ENCODE measurements at places on chromosomes 7 and 10.

DNA sequence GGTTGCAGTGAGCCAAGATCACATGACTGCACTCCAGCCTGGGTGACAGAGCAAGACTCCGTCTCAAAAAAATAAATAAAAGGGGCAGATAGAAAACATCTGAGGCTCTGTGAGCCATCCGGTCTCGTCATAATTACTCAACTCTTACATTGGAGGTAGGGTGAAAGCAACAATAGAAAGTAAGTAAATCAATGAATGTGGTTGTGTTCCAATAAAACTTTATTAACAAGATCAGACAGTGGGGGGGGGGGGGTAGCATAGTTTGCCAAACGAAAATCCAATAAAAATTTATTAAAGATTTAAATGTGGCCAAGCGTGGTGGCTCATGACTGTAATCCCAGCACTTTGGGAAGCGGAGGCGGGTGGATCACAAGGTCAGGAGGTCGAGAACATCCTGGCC lies 2.8 kb upstream of the ZFAND4 start:
- DNase-seq: no peak

- DNase-seq: no peak
Measured at GRCh38 chr7:45972629-45973312, 51.7 kb upstream of the IGFBP3 start.

DNA sequence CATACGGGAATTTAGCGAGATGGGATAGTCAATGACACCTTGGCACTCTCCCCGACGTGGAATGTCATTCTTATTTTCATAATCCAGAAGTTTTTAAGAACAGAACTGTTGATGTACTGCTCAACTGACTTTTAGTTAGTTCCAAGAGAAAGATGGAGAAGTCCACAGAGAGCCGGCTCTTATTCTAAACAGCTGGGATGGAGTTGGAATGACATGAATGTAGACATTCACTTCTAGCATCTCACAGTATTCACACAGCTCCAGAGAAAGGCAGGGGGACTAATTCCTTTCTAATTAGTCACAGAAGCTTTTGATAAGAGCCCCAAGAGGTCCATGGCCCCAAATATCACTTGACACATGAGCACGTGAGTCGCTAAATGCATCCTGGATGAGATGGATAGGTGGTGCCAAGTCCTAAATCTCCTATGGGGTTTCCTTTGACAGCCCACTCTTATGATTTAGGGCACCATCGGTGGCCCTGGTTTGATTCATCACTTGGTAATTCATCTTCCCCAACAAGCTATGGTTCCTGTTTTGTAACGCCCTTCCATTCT lies 420.3 kb upstream of the AUTS2 start:
- DNase-seq: no peak

DNA sequence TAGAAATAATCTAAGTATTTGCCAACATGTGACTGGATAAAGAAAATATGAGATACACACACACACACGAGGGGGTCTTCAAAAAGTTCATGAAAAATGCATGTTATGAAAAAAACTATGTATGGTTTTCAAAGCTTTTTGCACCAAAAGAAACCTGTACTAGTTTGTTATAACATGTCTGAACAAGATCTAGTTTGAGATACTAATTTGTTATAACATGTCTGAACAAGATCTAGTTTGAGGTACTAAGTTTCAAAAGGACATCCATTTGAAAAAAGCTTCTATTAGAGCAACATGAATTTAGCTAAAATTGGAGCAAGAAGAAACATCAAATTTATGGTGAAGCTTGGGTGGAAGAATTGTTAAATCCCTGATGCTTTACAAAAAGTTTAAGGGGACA lies 19.8 kb upstream of the ADRA2A start:
- DNase-seq: no peak

DNA sequence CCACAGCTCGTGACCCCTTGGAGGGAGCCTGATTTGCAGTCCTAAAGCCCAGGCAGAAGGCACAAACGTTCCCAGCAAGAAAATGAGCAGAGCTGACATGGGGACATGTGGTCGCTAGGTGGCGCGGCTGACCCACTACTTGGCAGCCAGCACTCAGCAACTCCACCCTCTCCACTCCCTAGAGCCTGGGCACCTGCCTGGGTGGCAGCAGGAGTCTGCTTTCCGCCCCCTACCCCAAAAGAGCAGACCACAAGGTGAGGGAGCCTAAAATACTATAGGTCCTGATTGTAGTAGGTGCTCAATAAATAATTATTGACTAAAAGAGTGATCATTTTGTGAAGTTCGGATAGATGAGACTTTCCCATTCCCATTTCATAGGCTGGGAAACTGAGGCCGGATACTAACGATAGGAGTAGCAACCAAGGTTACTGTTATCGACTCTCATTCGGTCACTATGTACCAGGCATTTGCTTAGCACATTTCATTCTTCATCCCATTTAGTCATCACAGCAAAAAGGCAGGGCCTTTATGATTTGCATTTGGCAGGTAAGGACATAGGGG lies 57.4 kb downstream of the NEUROG3 start:
- peak; percentile 78 for DNase-seq

DNA sequence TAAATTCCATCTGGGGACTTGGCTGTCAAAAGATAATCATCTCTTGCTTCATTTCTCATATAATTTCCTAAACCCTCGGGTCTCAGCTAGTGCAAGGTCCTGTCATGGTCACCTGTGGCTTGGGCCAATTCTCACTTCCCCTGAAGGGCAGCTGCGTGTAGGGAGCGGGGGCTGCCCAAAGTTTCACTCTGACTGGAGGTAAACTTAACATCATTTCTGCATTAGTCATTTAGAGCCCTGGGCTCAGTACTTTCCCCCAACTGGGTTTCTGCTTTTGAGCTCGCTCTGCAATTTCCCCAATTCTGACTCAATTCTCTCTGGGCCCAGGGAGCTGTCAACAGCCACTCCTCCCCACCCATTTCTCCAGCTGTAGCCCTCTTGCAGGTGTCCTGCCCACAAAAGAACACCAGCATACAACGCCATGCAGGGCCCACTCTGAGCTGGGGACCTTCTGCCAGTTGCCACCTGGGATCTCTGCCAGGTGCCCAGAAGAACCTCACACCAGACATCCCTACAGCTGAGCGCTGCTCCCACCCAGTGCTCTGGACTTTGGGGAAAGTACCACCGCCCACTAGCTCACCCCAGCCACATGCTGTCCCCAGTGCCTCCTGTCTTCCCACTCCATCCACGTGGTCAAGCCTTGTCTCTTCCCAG lies 37.9 kb downstream of the VOPP1 start:
- peak; percentile 27 for DNase-seq

DNA sequence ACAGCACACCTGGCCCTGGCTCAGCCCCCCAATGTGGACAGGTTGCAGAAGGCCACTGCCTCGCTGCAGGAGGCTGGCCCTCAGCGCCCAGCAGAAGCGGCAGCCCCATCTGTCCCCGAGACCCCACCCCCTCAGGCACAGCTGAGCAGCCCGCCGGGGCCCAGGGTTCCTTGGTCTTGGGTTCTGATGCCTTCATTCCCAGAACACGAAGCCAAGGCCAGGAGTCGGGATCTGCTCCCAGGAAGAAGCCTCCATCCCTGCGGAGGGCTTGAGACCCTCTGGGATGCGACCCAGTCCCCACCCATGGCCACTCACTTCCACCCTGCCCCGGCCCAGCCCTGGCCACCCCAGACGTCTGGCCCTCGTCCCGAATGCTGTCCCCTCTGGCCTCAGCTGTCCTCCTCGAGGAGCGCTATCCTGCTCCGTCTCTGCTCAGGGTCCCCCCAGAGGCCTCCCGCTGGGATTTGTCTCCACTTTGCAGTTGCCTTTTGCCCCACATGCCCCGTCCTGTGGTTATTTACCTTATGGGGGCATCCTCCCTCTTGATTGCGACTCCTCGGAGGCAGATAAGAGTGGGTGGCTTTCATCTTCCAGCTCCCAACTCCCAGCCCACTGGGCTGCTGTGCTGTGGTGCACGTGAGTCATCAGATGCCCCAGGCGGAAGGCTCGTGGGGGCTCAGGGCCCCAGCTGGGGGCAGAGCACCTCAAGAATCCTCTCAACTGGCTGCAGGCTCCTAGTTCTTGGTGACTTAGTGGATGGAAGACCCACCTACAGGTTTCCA lies 97.5 kb downstream of the MKI67 start:
- DNase-seq: no peak

GRCh38 chr7:70512761-70513160 lies 619.2 kb upstream of the GALNT17 start:
- no peak for DNase-seq

- peak; percentile 50 for DNase-seq
Measured at GRCh38 chr10:50512743-50513416, 110.9 kb downstream of the SGMS1 start.

DNA sequence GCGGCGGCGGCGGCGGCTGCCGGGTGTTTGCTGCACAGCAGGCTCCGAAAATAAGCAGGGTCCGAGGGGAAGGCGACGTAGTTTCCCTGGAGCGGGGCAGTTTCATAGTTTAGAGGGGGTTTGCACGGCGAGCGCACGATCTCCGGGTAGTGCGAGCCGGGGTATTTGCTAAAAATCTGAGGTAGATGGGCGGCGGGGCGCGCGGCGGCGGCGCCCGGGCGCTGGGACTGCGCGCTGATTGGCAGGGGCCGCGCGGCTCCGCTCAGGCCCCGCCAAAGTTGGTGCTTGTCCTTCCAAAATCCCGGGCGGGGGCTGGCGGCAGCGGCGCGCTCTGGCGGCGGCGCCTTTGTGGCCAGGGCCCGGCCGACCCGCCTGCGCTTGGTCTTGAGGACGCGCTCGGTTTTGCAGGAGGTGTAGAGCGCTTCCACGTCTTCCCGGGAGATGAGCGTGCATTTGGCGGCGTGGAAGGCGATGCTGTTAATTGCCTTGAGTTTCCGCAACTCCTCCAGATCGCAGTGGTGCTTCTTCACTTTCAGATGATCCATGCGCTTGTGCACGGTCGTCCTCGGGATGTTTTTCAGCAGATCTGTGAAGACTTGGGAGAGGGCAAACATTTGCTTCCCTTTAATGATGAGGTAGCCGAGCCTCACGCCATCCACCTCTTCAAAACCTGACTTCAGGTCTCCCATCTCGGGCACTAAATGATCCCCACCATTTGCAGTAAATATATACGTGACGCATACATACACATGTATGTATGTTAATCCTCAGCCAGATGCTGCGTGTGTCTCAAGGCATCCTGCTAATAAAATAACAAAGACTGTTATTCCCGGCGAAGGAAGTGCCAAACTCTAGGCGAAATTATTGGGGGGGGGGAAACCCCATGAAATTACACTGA lies 8.1 kb downstream of the SKIDA1 start:
- DNase-seq: no peak

DNA sequence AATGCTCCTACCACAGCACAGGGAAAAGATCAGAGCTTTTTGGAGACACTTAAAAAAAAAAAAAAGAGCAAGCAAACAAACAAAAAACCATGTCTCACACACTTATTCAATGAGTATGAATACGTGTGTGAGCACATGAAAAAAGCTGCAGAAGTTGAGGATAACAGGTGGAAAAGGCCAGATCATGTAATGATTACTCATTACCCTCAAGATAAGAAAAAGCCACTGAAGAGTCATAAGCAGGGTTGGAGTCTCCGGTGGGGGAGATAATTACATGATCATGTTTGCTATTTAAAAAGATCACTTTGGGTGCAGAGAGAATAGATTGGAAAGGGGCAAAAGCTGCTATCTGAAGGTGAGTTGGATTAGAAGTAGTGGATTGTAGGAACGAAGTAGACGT lies 77.0 kb downstream of the POU6F2 start:
- DNase-seq: no peak

- DNase-seq: no peak
Measured at GRCh38 chr10:23535381-23535780, 96.5 kb downstream of the OTUD1 start.

- DNase-seq: no peak
Measured at GRCh38 chr7:108358553-108358952, 97.7 kb downstream of the NRCAM start.

GRCh38 chr7:31341141-31341540 lies 615 bp upstream of the NEUROD6 start:
- no peak for DNase-seq

GRCh38 chr7:107384025-107384424 lies 85.8 kb upstream of the GPR22 start:
- no peak for DNase-seq

GRCh38 chr10:129924375-129925085 lies 39.5 kb downstream of the EBF3 start:
- no peak for DNase-seq

- DNase-seq: no peak
Measured at GRCh38 chr10:115706488-115707076, 566.4 kb downstream of the GFRA1 start.

DNA sequence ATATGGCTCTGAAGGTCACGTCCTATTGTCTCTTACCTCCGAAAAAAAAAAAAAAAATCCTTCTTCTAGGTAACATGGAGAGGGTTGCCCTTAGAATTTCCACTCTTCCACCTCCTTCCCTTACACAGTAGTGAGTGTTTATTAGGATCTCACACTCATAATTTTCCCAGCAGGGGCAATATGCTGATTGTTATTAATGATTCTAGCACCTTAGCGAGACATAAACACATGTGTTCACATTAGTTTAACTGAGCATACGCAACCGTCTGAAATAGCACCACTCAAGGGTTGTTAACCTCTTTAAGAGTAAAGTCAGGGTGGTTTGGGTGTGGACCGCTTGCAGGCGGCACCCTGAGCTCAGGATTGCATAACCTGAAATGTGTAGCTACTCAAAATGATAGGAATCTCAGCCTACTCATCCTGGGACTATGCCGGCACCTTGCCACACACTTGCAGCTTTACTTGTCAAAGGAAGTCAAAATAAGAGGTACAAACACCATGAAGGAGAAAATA lies 52.2 kb downstream of the CPEB3 start:
- no peak for DNase-seq

DNA sequence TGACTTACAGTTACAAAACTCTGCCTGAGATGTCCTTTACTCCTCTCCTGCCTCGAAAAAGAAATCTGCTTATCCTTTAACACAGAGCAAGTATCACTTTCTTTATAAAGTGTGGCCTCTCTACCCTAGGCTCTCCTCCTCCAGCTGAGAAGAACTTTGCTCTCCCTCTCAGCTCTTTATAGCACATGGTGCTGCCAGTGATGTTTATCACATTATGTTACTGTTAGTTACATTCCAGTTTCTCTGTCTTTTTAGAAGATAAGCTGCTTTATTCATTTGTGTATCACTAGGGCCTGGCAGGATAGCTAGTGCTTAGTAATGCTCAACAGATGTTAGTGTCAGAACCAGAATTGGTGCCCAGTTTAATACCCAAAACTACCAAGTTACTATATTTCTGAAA lies 41.1 kb upstream of the TMEM229A start:
- DNase-seq: no peak

DNA sequence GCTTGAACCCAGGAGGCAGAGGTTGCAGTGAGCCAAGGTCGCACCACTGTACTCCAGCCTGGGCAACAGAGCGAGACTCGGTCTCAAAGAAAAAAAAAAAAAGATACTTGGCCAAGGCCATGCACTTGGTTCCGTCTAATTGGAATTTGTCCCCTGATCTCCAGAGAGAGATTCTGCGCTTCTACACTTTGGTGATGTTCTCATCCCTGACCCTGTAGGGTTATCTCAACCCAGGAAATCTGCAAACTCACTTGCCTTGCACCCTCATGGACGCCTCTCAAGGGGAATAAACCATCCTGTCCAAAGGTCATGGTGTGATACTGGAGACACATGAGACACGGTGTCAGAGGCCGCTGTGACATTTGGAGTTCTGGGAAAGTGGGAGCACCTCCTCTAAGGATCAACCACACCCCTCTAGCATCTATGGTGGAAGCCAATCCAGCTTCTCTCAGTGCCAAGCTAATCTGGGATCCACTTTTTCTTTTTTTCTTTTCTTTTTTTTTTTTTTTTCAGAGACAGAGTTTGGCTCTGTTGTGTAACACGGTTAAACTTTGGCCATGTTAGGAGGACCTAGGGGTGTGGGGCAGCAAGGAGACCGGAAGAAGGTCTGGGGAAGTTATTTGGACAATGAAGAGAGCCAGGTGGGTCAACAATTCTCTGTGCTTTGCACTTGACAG lies 7.8 kb upstream of the POR start:
- DNase-seq: no peak

- DNase-seq: no peak
Measured at GRCh38 chr7:143373255-143373794, 7.8 kb upstream of the ZYX start.
